ENCODE measurements at places on chromosomes 6 and 20.

- no peak for DNase-seq
Observed at GRCh38 chr6:19041906-19042305, 654.8 kb downstream of the RNF144B start.

- DNase-seq = no peak
Observed at GRCh38 chr20:2164966-2165365, 63.3 kb downstream of the STK35 start.

GRCh38 chr20:13220904-13221297 is at the start of gene ISM1:
Gene ISM1, plus strand, starts transcription at chr20:13221274. Its CDS starts 503 bp downstream, at chr20:13221777.
- no peak for DNase-seq

- no peak for DNase-seq
Observed at GRCh38 chr6:100485268-100485667, 20.5 kb upstream of the SIM1 start.
